ENCODE measurements at places on chromosomes 1 and 21. TPM values are rescaled to one million over a fixed set of nuclear protein-coding genes. Genes with fewer than 3 reads are reported as not detected.

The OLIG2 gene
- total RNA-seq: not detected

The KCNA3 gene
- 49.0 TPM for total RNA-seq

The OR2L13 gene
- total RNA-seq: not detected

The IFI44 gene
- 158 TPM for total RNA-seq

The KCNJ15 gene
- not detected for total RNA-seq

The KCNJ9 gene
- total RNA-seq: not detected

The AK5 gene
- total RNA-seq: 1.2 TPM

The UBE4B gene
- total RNA-seq: 30.7 TPM

The MYBPH gene
- total RNA-seq: not detected

Data from activated CD8-positive, alpha-beta T cell treated with anti-CD3 and anti-CD28 coated beads, Interleukin-2, amount 10 ng/mL, durations not matched to agents 7 days and 5 days (primary cell).